Memory B cell (primary cell): ENCODE measurements at places on chromosomes 4 and X.

GRCh38 chr4:128917781-128918180 is 108.3 kb downstream of the JADE1 start:
- peak; percentile 17 for DNase-seq

- no peak for DNase-seq
These were observed 20.1 kb upstream of the TET2 start for GRCh38 chr4:105126311-105127169.

DNA sequence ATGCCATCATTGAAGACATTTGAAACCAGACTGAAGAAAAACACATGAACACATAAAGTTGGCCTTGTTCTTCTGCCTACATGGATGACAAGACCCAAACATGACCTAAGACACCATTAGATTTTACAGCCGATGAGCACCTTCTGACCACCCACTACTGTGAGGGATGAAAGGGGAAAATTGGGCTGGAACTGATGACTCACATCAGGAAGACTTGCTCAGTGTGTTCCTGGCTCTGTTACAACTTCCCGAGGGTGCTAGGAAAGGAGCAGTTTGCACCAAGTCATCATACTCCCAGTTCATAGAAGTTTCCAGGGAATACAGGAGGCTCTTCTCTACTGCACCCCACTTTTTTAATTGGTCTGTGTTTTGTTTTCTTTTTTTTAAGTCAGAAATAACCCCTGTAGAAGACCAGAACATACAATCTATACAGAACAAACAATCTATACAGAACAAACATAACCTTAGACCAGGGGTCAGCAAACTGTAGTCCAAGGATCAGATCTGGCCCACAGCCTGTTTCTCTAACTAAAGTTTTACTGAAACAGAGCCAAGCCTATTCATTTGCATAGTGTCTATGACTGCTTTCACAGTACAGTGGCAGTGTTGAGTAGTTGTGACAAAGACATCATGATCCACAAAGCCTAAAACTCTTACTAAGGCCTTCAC is 25.3 kb downstream of the BTC start:
- no peak for DNase-seq

DNA sequence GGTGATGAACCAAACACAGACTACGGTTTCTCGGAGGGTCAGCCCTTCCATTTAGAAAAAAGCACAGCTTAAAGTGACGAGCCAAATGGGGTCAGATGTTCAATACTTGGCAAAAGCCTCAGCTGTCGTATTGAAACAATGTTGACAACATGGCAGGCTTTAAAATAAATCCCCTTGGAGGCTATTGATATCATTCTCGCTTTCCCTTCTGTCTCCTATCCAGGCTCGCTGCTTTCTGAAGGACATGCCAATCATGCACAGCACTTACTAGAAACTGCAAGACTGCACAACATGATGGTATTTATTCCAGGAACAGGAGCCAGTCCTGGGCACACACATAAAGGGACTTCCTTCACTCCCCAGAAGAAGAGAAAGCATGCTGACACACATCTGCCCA is 137.9 kb downstream of the SLC7A11 start:
- DNase-seq, result no peak

DNA sequence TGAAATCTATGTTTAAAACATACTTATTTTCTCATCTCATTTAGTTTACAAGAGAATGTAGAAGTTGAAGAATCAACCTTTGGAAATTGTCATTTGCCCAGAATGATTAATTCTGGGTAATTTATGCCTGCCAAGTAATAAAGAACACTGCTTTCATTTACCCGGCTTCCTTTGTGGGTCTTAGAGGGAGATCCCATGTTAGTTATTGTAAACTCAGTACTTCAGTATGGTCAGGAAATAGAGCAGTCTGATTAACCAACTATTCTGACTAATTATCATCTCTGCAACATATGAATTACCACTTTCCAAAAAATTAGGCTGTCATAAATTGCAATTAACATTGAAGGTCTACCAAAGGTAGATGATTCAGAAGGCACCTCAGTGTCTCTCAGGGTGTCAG is 324.5 kb downstream of the HNRNPD start:
- DNase-seq, result no peak

- no peak for DNase-seq
These were observed 794 bp downstream of the HSD17B13 start for GRCh38 chr4:87321888-87322287.

- DNase-seq, result peak; percentile 54
These were observed 641 bp upstream of the NCBP2L start for GRCh38 chrX:107776649-107777535.

DNA sequence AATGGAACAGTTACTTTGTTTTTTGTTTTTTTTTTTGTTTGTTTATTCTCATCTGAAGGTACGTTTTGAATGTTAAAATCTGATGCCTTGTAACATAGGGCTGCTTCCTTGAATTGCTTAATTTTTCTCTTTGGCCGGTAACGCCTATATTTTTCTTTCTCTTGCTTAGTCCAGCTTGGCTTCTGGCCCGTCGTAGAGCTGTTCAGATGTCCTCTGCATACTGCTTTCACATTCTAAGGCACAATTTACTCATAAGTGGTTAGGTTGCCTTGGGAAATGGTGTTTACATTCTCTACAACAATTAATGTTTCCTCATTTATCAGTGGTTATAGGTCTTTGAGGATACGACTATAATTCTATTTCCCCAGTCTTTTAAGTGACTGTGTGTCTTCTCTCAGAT is 7.9 kb downstream of the NONO start:
- no peak for DNase-seq

GRCh38 chr4:77308843-77309242 is 151.8 kb downstream of the CCNG2 start:
- DNase-seq, result no peak

GRCh38 chr4:5051278-5052203 is at the start of gene STK32B:
STK32B (plus strand) TSS chr4:5051480.
- no peak for DNase-seq

DNA sequence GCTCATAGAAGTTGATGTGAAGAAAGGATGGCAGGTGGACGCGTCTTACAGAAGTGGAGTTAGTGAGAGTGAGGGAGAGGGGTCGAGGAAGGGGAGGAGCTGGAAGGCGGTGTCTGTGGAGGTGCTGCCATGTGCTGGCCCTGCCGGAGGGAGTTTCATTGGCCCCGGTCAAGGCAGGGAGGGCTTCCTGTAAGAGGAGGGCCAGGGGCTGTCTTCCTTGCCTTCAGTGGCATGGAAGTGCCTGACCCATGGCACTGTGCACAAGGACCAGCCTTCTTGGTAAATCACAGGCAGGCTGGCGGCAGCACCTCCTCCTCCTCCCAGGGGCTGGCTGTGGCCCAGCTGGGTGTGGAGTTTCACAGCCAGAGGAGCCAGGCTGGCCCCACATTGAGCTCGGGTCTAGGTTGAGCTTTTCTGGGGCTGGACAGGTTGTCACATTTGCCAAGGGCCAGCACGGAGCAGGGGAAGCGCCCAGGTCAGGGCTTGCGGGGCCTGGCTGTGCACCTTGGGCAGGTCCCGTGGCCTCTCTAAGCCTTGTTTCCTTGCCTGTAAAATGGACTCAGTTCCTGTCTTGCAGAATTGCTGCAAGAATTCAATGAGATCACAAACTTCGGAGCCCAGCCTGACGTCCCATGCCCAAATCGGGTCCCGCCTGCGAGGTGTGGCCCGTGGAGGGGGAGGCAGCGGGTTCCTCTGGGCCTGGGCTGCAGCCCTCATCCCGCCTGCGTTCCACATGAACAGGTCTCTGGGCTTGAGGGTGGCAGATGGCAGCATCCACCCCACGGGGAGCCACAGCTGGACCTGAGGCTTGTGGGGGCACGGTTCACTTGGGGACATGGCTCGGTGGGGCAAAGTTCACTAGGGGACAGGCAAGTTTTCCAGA is 7.0 kb downstream of the HTRA3 start:
- no peak for DNase-seq

DNA sequence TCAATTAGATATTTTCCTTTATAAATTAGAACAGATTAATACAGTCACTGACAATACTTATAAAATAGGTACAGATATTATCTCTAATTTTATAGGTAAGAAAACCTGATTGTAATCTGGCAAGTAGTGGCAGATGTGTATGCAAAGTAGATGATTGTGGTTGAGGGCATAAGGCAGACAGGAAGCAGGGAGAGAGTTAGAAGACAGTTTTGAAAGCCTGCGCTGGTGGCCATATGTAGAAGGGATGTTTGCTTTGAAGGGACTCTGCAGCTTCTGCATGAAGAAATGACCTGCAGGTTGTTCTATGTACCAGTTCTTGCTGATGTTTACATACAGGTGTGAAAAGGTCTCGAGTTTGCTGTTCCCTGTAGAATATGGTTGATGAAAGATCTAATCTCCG is 416.3 kb upstream of the SLIT2 start:
- no peak for DNase-seq

GRCh38 chr4:185774845-185775680 is 36.9 kb downstream of the SORBS2 start:
- DNase-seq, result no peak

- no peak for DNase-seq
These were observed 130.9 kb downstream of the TMEM164 start for GRCh38 chrX:110133735-110134370.

- DNase-seq, result no peak
These were observed 18.0 kb upstream of the PDHA2 start for GRCh38 chr4:95821867-95822266.

DNA sequence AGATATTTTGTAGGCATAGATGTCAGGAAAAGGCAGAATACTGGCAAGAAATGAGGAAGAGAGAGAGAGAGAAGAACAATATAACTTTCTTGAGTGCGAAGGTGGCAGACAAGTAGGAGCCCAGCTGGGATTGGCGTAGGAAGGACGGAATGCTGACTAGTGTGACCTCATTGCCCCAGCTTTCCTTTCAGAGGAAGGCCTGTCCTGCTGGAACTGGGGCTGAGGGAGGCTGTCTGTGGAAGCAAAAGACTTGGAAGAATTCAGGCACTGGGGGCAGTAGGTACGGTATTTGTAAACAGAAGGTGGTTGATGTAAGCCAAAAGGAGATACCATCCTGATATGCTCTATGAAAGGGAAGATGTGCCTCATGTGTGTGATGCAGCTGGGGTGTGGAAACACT is 818.4 kb downstream of the ADGRL3 start:
- no peak for DNase-seq

GRCh38 chr4:139556071-139556723 is at the start of gene SETD7:
SETD7 (minus strand) TSS chr4:139556219; CDS start chr4:139556137, 82 bp downstream.
- DNase-seq, result peak; percentile 63
